ENCODE measurements at places on chromosomes 3 and 15.

DNA sequence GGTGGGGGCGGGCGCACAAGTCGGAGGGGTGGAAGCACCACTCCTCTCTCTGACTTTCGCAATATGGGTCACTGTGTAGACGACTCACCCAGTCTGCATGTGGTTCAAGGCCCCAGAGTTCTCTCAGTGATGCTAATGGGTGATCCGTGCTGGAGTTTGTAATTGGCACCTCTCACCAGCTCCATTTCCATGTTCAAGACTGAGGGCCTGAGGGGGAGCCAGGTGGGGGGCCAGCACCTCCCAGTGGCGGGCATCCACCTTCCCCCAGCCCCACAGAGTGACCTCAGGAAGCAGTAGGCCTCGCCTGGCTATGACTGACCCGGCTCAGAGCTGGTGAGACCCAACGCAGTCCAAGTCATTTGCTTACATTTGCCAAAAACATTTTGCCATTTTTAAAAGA is 230.0 kb upstream of the ST8SIA2 start:
- no peak for DNase-seq

DNA sequence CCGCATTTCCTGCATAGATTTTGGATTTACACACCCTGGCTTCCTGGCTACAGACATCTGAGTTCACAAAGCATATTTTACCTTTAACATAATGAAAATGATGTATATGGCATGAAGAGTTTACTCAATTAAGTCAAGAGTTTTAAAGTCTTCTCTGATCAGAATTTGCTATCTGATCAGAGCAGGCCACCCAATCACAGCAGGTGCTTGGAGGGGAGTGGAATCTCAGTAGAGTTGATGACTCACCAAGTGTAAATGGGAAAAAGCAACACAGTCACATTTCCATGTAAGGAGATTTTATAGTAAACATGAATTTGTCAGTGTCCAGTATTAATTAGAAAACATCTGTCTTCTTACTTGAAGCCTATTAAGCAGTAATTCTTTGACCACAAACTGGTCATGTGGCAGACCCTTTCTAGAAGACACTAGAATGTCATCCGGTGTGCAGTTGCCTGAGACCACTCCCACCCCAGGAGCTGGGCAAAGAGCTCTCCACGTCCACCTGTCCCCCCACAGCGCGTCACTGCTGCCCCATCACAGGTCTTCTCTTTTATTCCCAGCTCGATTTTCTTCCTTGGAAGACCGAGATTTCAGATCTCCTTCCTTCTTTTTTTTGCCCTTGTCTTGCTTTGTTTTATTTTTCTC is 10.8 kb downstream of the MESD start:
- no peak for DNase-seq

- DNase-seq = no peak
Observed at GRCh38 chr15:46409841-46410301, 775.0 kb downstream of the SQOR start.

DNA sequence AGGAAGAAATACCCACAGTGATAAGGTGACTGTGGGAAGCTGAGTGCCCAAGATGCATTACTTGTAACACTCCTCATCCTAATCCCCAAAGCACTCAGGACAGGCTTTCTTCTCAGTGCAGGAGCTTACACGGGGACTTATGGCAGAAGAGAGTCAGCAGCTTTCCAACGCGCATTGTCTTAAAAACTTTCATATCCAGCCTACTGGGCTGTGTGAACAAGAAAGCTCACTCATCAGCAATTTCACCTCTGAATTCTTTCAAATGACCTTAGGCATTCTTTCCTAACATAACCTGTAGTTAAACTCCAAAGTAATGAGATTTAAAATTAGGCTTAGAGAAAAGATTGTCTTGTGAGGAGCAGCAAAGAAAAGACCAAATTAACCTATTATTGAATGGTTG is 132.3 kb downstream of the KCNAB1 start:
- DNase-seq = no peak

Data from right hindlimb (tissue), 1 donor.